ENCODE measurements at places on chromosomes 5 and 9.

DNA sequence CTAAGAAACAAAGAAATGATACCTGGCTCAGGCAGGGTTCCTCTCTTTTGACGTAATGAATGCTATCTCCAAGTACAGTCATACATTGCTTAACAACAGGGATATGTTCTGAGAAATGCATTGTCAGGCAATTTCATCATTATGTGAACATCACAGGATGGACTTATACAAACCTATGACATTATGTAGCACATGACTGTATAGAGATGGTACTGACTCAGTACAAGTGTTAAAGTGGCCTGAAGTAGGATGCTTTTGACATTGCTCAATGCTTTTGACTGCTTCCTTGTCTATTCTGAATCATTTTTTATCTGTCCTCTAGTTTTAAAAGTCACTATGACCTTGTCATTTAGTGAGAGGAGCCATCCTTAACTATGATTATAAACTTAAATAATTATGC lies 147.6 kb downstream of the NR2F1-AS1 start:
- no peak for DNase-seq

DNA sequence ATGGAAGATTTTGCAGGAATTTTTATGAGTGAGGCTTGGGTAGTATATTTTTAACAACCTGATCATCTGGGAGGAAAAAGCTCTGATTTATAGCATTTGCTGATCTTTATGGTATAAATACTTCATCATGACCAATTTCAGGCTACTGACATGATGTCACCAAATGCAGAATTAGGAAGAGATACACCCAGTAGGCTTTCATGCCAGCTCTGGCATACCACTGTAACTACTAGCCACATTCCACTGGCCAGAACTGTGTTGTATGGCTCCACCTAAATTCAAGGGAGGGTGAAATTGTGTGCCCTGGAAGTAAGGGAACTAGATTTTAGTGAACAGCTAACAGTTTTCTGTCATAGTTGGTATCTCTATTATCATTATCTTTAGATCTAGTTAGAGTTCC lies 17.6 kb downstream of the AP3S1 start:
- no peak for DNase-seq

DNA sequence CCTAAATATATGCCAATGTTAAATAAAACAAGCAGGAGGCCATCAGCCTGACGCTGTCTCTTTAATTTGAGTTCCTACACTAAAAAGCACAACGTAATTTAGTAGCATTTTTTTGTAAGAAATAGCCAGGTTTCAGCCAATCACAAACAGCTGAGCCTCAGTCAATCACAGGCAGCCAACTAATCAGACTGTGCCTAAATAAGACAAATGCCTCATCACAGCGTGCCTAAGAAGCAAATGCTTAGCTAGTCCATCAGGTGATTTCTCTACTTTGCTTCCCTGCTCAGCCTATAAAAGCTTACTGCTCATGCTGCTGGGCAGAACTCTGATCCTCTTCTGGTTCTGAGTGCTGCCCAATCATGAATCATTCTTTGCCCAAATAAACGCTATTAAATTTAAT lies 38.3 kb upstream of the RORB start:
- DNase-seq: no peak

DNA sequence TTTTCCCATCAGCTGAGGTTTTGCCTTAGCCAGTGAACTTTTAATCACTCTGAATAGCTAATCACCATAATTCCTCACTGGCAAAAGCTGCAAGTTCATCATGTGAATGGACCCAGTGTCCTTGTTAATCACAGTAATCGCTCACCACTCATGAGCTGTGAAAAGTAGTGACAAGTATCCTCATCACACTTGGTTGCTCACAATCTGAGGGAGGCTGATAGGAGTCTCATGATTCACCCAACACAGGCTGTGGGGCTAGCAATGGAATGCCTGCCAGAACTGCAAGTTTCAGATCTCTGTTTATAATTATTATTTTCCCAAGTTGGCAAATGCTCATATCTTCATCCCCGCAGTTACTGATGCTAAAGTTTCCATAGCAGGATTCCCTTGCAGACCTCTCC lies 467.2 kb downstream of the KIF4B start:
- no peak for DNase-seq

DNA sequence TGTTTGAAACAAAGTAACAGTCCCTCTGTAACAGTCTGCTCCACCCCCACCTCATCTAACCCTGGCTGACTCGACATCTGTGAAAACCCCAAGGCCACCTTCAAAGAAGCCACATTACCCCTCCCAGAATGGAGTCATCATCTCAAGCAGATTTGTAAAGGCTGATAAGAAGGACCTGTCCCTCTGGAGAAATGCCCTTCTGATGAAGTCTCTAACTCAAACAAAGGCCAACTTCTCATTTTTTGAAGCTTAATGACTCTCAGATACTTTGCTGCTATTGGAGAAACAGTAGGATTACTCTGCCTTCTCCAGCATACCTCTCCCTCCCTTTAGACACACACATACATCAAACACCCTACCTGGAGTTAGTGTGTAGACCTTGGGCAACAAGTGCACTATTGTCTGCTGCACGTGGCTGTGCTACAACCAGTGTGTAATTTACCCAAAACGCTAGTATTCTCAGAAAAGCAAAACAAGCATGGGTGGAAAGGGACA lies 5.3 kb upstream of the SUSD1 start:
- DNase-seq: no peak

- DNase-seq: no peak
These were observed 14.7 kb downstream of the CEP72 start for GRCh38 chr5:626850-627249.

DNA sequence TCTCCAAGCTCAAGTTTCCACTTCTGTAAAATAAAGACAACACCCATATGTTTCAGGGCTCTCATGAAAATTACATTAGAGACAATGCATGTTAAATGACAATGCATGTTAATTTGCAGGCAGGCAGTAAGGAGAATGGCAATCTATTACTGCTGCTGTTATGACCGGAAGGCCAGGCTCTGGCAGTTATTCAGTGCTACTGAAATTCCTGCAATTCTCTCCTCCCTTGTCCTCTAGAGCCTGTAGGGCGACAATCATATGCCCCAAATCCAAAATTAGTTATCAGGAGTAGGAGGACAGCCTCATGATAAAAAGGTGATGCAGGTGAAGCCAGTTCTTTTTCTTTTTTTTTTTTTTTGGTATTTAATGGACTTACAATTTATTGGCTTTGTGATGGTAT lies 42.2 kb upstream of the CAST start:
- DNase-seq: no peak

GRCh38 chr9:98742325-98743280 lies 33.9 kb upstream of the GABBR2 start:
- DNase-seq: no peak

DNA sequence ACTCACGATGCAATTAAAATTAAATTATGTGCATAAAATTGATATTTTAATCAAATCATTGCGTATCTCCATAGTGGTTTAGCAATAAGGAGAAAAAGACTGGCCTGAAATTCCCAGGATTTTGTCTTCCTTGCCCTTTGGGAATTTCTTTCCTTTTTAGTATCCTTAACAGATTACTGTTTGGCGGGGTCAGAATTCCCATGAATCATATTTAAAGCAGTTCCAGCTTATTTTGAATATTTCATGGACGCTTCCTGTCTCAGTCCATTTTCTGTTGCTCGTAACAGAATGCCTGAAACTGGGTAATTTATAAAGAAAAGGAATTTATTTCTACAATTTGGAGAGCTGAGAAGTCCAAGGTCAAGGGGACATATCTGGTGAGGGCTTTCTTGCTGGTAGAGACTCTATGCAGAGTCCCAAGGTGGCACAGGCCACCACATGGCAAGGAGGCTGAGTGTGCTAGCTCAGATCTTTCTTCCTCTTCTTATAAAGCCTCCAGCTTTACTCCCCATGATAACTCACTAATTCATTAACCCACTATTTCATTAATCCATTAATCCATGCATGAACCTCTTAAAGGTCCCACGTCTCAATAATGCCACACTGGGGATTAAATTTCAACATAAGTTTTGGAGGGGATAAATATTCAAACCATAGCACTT lies 37.8 kb downstream of the CDH6 start:
- no peak for DNase-seq

DNA sequence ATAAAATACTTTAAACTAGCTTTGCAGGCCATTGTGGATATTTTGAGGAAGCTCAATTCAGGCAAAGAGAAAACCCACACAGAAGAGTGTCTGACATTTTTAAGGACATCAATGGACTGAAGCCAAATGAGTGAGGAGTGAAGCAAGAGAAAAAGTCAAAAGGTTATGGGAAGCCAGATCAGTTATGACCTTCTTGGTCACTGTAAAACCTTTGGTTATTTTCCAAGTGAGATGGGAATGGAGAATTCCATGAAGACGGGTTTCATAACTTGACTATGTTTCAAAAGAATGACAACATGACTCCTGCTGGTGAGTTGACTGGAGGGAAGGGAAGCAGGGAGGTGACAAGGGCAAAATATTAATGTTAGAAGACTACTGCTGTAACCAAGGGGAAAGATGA lies 585.2 kb downstream of the EFNA5 start:
- DNase-seq: no peak

DNA sequence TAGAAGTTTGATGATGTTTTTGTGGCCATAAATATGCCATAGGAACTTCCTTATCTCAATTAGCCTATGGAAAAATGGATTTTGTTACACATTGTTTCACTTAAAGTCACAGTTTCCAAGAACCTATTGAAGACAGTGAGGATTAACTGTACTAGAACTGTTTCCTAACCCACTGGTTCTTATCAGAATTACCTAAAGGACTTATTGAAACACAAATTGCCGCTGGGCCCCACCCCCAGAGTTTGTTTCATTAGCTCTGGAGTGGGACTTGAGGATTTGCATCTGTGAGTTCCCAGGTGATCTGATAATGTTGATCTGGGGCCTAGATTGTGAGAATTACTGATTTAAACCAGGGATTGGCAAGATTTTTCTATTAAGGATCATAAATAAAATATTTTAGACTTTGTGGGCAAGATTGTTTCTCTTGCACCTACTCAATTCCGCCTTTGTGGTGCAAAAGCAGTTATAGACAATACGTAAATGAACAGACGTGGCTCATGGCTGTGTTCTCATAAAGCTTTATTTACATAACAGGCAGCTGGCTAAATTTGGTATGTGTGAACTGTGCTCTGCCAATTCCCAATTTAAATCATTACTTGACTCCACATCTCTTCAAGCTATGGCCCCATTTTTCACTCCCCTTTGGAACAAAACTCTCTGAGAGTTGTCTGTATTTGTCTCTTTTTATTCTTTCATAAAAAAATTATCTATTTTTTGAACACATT lies 9.3 kb downstream of the JAK2 start:
- DNase-seq: no peak

GRCh38 chr5:144267961-144268513 lies 97.4 kb downstream of the KCTD16 start:
- no peak for DNase-seq

DNA sequence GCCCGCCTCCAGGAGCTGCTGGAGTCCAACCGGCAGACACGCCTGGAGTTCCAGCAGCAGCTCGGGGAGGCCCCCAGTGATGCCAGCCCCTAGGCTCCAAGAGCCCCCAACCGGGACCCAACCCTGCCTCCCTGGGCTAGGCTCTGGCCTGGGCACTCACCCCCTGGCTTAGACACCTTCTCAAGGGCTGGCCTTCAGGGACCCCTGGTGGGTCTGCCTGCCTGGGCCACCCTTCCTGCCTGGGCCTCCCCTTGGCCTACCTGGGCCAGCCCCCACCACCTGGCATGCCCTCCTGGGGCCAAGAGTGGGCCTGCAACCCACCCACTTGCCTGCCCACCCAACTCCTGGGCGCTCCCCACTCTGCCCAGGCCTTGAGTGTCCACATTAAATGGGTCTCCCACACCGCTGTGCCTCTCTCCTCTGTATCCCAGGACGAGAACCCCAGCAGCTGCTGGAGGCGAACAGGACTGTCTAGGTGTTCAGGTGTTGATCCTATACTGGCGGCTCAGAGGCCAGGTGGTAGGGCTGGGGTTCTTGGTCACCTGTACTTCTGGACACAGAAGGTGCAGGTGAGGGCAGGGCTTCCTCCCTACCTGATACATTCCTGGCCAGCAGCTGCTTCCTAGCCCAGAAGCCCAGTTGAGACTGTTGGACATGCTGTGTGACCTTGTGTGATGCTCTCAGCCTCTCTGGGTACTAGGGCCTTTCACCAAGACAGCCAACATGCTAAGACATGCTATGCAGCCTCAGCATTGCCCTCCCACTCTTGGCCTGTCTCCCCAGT lies 3.6 kb downstream of the BBLN start:
- DNase-seq: no peak

GRCh38 chr9:69573651-69574050 lies 98.5 kb downstream of the APBA1 start:
- no peak for DNase-seq

GRCh38 chr9:76932757-76933156 lies 26.8 kb upstream of the PRUNE2 start:
- no peak for DNase-seq

GRCh38 chr9:127954831-127955293 lies 17.2 kb upstream of the DPM2 start:
- DNase-seq: no peak

- DNase-seq: no peak
These were observed 127.7 kb upstream of the C9orf72 start for GRCh38 chr9:27701016-27701415.

DNA sequence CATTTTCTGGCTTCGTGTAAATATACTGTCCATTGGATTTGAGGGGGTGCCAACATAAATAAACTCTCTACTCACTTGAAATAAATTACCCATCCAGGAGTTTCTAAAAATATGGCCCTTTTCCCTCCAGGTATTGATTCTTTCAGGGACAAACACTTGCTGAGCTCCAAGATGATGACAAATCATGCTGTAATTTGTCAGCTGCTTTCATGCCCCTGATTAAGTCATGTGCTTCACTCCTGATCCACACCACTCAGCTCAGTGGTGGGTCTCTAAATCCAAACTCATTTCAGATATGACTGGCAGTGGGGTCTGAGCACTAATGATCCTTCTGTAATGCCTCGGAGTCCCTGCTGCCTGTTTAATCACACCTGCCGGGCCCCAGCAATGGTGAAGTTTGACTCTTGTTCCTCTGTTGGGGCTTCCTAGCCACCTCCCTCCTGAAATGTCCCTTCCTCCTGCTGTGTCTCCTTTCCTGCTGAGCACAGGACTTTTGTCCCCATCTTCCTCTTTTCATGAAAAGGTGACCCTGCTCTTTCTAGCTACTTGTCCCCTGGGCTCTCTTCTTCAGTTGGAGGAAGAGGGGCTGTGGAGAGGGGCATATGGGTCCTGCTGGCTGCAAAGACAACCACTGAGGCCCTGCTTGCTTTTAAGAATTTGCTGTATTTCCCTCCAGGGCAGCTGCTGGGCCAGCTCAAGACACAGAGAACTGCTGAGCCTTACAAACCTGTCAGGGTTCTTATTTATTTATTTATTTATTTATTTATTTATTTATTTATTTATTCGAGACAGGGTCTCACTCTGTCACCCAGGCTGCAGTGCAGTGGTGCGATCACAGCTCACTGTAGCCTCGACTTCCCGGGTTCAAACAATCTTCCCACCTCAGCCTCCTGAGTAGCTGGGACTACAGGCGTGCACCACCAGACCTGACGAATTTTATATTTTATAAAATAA lies 200.0 kb downstream of the ATP10B start:
- DNase-seq: no peak

Measured in breast epithelium (tissue), 4 donors.